ENCODE measurements at places on chromosomes 16 and 17. TPM values are rescaled to one million over a fixed set of nuclear protein-coding genes. Genes with fewer than 3 reads are reported as not detected.

Gene TOP2A
- total RNA-seq, result 2.5 TPM

GRCh38 chr16:69935278-69935711 lies 15.8 kb upstream of the CLEC18A start:
- H3K4me1 ChIP-seq, result no peaks in the 10 kb centered on the region
- H3K27me3 ChIP-seq, result no peaks in the 10 kb centered on the region
- H3K4me3 ChIP-seq, result no peak overlapping the region

Gene APOBR
- total RNA-seq, result 3.1 TPM

Gene ATP2A3
- total RNA-seq, result 15.1 TPM

- peaks cover 63% of the 10 kb centered on the region for H3K4me1 ChIP-seq
- no peaks in the 10 kb centered on the region for H3K36me3 ChIP-seq
- peak; percentile 90 for DNase-seq
Observed at GRCh38 chr16:70696952-70697593, 11.2 kb upstream of the MTSS2 start.

- H3K36me3 ChIP-seq, result no peaks in the 10 kb centered on the region
- peak; percentile 29 for DNase-seq
- no peaks in the 10 kb centered on the region for H3K27me3 ChIP-seq
- H3K4me1 ChIP-seq, result no peaks in the 10 kb centered on the region
- no peak overlapping the region for H3K4me3 ChIP-seq
Observed at GRCh38 chr16:81831722-81832126, 52.6 kb downstream of the PLCG2 start.

DNA sequence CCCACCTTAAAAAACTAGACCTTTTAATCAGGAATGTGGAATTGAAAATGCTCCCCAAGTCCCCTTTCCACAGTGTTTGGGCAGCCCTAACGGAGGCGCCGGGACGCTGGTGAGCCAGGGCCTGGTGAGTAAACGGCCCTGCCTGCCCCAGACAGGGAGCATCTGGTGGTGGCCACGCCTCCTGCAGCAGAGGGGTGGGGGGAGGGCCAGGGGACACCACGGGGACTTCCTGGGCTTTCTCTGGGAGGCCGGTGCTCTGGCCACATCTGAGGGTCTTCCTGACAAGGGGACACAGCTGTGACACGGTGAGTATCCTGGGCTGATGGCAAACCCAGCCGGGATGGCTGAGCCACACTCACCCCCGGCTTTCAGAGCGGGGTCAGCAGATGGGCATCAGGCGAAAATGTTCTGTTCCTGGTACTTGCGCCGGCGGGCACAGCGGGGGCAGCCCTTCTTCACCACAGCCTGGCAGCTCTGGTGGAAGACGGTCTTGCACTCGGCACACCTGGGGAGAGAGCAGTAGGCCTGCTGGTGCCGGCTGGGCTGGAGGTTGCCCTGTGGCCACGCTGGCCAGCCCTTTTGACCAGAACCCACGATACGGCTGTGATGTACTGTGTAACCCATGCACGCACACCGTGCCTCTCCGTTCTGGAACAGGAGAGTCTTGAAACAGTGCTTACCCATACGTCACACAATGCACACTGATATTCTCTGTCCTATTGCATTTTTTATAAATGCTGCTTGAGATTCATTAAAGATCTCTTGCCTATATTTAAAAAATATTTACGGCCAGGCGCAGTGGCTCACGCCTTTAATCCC lies 5.0 kb upstream of the ARHGAP27 start:
- DNase-seq, result no peak
- H3K4me1 ChIP-seq, result no peaks in the 10 kb centered on the region
- no peak overlapping the region for H3K4me3 ChIP-seq
- H3K36me3 ChIP-seq, result no peaks in the 10 kb centered on the region
- H3K27me3 ChIP-seq, result no peaks in the 10 kb centered on the region

DNA sequence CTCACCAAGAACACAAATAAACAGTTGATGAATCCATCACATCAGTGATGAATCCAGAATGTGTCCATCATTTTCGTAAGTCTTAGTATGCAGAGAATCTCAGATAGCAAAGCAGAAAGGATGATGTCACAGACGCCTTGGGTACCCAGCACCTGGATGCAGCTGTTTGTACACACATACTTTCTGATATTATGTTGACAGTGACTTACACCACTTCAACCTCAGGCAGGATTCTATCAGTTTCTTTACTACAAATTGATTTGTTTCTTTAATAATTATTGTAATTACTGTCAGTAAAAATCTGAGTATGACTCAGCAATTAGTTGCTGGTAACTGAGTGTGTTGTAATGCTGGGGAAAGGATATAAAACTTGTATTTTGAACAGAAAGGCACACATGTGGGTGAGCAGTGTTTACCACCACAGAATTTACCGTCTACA lies 159.8 kb downstream of the RPTOR start:
- H3K4me3 ChIP-seq, result no peak overlapping the region
- H3K36me3 ChIP-seq, result no peaks in the 10 kb centered on the region
- no peaks in the 10 kb centered on the region for H3K4me1 ChIP-seq
- no peaks in the 10 kb centered on the region for H3K27me3 ChIP-seq

Gene TMEM92
- total RNA-seq, result not detected

DNA sequence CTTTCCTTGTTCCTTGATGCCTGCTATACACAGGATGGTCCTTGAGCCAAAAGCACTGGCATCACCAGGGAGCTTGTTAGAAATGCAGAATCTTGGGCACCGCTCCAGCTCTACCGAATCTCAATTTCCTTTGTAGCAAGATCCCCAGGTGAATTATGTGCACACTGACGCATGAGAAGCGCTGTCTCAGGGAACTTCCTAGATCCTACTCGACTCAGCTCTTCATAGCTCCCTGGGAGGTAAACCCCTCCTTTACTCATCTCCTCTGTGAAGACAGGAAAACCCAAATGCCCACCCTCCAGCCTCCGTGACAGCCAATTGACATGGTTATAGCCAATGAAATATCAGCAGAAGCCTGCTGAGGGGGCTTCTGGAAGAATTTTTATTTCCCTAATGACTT lies 4.1 kb downstream of the USP31 start:
- H3K27ac ChIP-seq, result peak overlapping the region; percentile 87
- peak; percentile 54 for DNase-seq
- H3K4me1 ChIP-seq, result no peaks in the 10 kb centered on the region
- H3K36me3 ChIP-seq, result no peaks in the 10 kb centered on the region

GRCh38 chr16:24041834-24042631 lies 206.2 kb downstream of the PRKCB start:
- H3K4me3 ChIP-seq, result no peak overlapping the region
- DNase-seq, result no peak
- H3K36me3 ChIP-seq, result no peaks in the 10 kb centered on the region
- no peaks in the 10 kb centered on the region for H3K4me1 ChIP-seq
- peaks cover 5% of the 10 kb centered on the region for H3K27me3 ChIP-seq

DNA sequence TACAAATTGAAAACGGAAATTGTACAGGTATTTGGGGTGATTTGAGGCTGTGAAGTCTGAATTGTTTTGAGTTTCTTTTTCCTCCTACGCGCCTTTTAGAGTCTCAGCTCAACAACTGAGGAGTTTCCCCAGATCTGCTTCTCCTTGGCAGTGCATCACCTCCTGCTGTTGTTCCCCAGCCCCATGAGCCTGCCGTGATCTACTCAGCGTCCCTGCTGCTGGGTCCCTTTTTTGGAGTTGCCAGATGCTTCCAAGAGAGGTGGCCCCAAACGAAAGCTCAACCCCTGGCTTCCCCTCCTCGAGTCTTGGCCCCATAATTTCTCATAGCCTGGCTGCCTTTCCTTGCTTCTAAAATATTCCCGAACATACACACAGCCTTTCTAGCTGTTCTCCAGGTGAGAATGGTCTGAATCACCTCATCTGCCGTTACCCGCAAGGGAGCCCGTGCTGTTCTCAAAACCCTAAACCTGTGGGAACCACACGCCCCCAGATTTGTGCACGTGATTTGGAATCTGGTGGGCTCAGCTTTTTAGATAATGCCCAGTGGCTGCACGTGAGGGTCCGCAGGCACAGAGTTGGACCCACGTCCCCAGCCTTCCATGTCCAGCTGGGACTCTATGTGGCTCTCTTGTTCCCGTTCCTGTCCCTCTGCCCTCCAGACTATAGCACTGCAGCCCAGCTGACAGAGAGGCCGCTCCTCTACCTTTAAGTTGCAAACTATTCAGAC lies 179.1 kb upstream of the CHMP6 start:
- H3K27ac ChIP-seq, result no peak overlapping the region
- H3K4me1 ChIP-seq, result no peaks in the 10 kb centered on the region
- H3K27me3 ChIP-seq, result no peaks in the 10 kb centered on the region
- no peaks in the 10 kb centered on the region for H3K36me3 ChIP-seq
- DNase-seq, result peak; percentile 31

Gene DCAF7
- total RNA-seq, result 29.6 TPM

DNA sequence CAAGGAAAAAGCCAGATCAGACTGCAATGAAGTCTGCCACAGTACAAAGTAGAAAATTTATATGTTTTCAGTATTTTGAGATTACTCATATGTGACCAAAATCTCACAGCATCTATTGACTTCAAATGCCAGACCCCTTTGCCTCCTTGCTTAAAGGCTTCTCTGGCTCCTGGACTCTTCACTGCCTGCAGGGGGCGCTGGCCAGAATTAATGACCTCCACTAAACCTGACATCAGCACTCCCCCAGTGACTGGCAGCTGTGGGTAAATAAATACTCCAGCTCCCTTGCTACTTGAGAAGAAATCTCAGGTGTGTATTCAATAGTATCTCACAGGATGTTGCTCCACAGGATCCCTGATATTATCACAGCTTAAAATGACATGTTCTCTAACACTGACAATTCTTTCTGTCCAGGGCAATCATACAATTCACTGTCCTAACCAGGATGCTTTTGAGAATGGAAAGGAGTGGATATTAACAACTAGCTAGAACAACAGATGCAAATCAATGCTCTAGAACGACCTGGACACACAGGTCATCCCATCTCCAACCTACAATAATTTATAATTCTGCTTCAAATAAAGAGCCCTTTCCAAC lies 4.0 kb downstream of the BECN1 start:
- no peak overlapping the region for H3K27ac ChIP-seq
- H3K27me3 ChIP-seq, result no peaks in the 10 kb centered on the region
- no peaks in the 10 kb centered on the region for H3K4me1 ChIP-seq
- DNase-seq, result no peak

GRCh38 chr16:83940630-83941378 lies 12.2 kb upstream of the OSGIN1 start:
- H3K4me1 ChIP-seq, result no peaks in the 10 kb centered on the region
- DNase-seq, result no peak
- H3K4me3 ChIP-seq, result no peak overlapping the region

Gene MYH4
- total RNA-seq, result not detected

- H3K36me3 ChIP-seq, result no peaks in the 10 kb centered on the region
- H3K27me3 ChIP-seq, result peaks cover 18% of the 10 kb centered on the region
- no peaks in the 10 kb centered on the region for H3K4me1 ChIP-seq
- no peak overlapping the region for H3K4me3 ChIP-seq
Observed at GRCh38 chr16:83458612-83459011, 349.2 kb upstream of the HSBP1 start.

GRCh38 chr17:61503961-61504360 lies 51.7 kb downstream of the TBX4 start:
- no peak overlapping the region for H3K4me3 ChIP-seq
- DNase-seq, result no peak
- H3K27ac ChIP-seq, result no peak overlapping the region
- H3K36me3 ChIP-seq, result no peaks in the 10 kb centered on the region
- H3K4me1 ChIP-seq, result no peaks in the 10 kb centered on the region

Gene CES5A
- total RNA-seq, result not detected

Gene TEX19
- not detected for total RNA-seq

Gene CHTF8
- total RNA-seq, result 85.8 TPM

Gene PDE6G
- total RNA-seq, result not detected

DNA sequence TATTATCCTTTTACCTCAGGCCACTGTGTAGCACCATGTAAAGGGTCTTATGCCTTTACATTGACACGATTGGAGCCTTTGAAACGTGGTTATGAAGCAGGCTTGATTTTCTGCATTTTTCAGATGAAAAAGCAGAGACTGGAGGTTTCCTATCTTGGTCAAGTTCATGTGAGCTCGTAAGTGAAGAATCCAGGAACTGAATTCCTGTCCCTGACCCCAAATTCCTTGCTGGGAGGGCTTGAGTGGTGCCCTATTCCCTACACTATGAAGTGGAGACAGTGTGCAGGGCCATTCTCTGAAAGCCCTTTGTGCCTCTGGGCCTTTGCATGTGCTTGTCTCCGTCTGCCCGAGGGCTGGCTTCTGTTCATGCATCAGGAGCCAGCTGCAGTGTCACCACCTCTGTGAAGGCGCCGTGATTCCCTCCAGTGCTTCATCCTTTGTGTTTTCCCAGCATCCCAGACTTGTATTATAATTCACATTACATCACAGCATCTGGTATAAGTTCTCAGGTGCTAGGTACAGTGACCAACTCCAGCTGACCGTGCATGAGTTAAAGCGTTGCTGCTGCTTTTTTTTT lies 181.1 kb downstream of the SNX29 start:
- H3K27ac ChIP-seq, result no peak overlapping the region
- H3K4me1 ChIP-seq, result no peaks in the 10 kb centered on the region
- DNase-seq, result no peak
- no peak overlapping the region for H3K4me3 ChIP-seq
- H3K27me3 ChIP-seq, result no peaks in the 10 kb centered on the region

DNA sequence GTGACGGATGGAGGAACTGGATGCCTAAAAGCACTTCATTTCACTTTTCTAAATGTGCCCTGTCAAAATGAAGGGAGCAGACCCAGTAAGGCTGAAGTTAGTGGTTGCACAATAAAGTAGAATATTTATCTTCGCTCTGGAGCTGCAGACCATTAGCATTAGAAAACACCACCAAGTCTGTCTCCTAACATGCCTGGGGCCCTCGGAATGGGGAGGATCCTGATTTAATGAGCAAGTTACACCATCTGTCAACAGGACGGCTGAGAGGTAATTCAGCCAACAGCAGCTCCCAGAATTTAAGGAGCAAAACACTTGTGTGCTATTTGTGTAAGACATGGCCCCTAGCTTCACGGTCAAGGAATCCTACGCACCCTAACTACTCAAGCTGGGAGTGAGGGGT lies 22.3 kb downstream of the CA10 start:
- no peaks in the 10 kb centered on the region for H3K27me3 ChIP-seq
- H3K36me3 ChIP-seq, result no peaks in the 10 kb centered on the region
- H3K4me1 ChIP-seq, result no peaks in the 10 kb centered on the region
- no peak overlapping the region for H3K27ac ChIP-seq

- no peak for DNase-seq
- no peaks in the 10 kb centered on the region for H3K27me3 ChIP-seq
- peaks cover 5% of the 10 kb centered on the region for H3K4me1 ChIP-seq
- H3K4me3 ChIP-seq, result peak overlapping the region; percentile 56
- H3K27ac ChIP-seq, result no peak overlapping the region
Observed at GRCh38 chr17:488993-489757, 136.6 kb upstream of the RPH3AL start.

All from breast epithelium (tissue), 4 donors.